Effector memory CD8-positive, alpha-beta T cell (primary cell): ENCODE measurements at places on chromosomes 6 and 20.

DNA sequence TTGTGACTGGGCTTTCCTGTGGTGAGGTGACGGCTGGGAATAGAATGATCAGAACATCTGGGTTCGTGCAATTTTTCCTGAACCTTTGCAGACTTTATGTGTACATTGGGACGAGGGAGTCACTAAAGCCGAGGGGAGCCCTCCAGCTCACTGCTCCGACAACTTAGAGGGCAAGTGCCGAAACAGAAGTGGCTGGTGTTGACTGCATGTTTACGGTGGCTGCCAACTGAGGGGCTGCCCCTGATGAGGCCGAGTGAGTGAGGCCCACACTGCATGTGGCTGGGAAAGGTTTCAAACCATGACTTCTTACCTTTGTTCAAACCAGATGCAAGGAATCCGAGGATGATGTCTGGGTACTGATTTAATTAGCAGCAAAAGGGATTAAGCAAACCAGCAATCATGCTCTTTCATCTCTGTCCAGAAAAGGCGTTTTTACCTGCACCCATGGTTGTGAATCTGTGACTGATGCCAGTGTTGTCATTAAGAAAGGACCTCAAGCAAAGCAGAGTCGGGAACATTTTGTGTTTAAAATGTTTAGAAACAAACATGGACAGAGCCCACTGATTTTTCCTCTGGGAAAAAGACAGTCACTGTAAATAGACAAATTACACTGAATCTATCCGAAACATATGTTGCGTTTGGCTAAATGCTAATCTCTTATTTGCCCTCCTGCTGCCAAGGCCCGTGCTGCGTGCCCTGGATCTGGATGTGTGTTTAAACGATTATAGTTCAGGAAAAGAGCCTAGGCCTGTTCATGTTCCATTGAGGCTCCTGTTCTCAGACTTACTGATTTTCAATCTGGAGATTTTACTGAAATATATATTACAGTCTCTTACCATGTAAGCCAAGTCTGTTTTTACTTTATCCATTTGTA, 105.1 kb downstream of the UST start:
- no peak for DNase-seq

- DNase-seq = no peak
Measured at GRCh38 chr6:101956961-101957360, 563.5 kb downstream of the GRIK2 start.

- DNase-seq = no peak
Measured at GRCh38 chr6:135030532-135031178, 24.0 kb downstream of the HBS1L start.

- no peak for DNase-seq
Measured at GRCh38 chr20:53896041-53896440, 174.4 kb downstream of the BCAS1 start.

- no peak for DNase-seq
Measured at GRCh38 chr20:20174089-20174835, 121.9 kb downstream of the CFAP61 start.

GRCh38 chr6:168333039-168333438, 13.5 kb upstream of the DACT2 start:
- DNase-seq = no peak
